ENCODE measurements at places on chromosomes 13 and 19.

- no peak for DNase-seq
These were observed 1634.2 kb downstream of the PCDH9 start for GRCh38 chr13:65595916-65596315.

GRCh38 chr19:40394816-40395210 lies 4.8 kb upstream of the HIPK4 start:
- no peak for DNase-seq

- DNase-seq = peak; percentile 96
These were observed 23.4 kb downstream of the CEACAM21 start for GRCh38 chr19:41599175-41599966.

DNA sequence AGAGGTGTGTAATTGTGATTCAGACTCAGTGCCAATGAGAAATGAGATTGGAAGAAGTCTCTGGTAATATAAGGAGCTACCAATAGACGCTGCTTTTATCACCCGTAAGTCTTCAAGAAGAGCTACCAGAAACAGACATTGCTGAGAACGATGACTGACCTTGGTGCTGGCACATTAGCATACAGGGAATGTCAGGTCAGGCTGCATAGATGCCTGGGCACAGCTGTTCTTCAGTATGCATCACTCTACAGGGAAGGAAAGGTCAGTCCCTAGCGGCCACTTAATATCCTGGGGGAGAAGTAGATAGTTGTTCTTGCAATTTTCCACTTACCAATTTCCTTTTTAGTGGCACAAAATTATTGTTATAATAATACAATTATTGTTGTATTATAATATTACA lies 380.4 kb downstream of the PCDH9 start:
- DNase-seq = peak; percentile 42

DNA sequence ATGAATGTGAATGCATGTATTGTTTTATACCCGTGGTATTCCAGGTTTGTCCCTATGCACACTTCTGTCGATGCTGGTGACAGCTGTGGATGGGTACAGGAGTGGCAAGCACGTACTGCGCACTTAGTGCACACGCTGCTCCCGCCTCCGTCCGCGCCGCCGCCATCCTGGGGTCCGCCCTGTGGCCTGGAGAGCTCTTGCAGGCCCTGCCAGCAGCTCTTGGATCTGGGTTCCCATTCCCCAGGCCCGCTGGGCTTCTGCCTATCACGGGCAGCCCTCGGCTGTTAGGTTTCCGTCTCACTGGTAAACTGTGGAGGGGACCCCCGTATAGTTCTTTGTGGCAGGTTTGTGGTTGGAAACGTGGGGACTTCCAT lies 4.0 kb downstream of the GNA11 start:
- no peak for DNase-seq

- no peak for DNase-seq
These were observed 2.0 kb downstream of the LRCH1 start for GRCh38 chr13:46554951-46555350.

GRCh38 chr19:4369109-4369887 lies 25.9 kb downstream of the MPND start:
- no peak for DNase-seq

DNA sequence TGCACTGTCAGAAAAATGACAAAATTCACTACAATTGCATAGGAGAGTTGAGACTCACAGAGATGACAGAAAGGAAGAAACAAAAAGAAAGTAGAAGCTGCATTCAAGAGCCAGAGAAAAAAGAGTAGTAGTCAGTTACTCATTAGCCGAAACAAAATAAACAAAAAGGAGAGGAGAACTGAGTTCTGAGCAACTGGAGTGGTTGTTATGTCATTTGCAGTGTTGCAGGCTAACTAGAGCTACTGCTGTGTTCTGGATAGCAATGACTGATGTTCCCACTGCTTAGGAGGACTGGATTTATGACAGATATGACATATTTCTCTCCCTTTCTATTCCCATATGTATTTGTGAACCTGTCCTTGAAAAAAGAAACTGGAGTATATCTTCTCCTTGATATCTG lies 482.6 kb downstream of the RFC3 start:
- no peak for DNase-seq

DNA sequence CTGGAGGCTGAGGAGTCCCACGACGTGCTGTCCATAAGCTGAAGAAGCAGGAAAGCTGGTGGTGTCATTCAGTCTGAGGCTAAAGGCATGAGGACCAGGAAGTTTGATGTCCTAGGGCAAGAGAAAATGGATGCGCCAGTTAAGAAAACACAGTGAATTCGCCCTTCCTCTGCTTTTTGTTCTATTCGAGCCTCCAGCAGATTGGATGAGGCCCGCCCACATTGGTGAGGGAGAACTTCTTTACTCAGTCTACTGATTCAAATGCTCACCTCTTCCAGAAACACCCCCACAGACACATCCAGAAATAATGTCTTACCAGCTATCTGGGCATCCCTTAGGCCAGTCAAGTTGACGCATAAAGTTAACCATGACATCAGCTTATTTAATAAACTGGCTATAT lies 7.5 kb upstream of the TTYH1 start:
- DNase-seq = no peak

- no peak for DNase-seq
These were observed 1483.7 kb downstream of the PCDH9 start for GRCh38 chr13:65746406-65746921.

DNA sequence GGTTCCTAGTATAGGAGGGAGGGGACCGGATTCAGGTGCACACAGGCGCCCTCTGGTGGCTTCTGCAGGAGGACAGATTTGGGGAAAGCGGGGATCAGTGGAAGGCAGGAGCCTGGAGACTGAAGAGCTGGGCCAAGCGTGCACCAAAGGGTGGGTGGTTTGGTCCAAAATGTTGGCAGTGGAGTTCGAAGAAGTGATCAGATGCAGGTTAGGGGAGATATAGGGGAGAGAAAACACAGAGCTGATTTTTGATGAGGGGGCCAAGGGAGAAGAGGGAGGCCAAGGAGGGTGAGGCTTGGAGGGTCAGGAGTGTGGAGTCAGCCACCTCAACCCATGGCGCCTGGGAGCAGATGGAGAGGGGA lies 6.8 kb upstream of the CARM1 start:
- DNase-seq = peak; percentile 83

GRCh38 chr13:43537124-43537523 lies 249.6 kb downstream of the ENOX1 start:
- DNase-seq = no peak

DNA sequence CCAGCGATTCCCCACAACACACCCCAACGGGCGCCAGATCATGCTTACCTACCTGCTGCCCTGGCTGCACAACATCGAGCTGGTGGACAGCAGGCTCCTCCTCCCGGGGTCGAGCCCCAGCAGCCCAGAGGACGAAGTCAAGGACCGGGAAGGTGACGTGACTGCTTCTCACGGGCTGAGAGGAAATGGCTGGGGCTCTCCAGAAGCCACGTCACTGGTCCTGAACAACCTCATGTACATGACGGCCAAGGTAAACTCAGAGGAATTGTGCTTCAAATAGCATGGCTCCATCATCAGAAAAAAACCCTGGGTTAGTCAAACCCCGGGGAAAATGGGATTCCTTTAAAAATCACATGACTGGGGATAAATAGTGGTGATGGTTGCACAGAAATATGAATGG lies 106.3 kb downstream of the ZAR1L start:
- no peak for DNase-seq

DNA sequence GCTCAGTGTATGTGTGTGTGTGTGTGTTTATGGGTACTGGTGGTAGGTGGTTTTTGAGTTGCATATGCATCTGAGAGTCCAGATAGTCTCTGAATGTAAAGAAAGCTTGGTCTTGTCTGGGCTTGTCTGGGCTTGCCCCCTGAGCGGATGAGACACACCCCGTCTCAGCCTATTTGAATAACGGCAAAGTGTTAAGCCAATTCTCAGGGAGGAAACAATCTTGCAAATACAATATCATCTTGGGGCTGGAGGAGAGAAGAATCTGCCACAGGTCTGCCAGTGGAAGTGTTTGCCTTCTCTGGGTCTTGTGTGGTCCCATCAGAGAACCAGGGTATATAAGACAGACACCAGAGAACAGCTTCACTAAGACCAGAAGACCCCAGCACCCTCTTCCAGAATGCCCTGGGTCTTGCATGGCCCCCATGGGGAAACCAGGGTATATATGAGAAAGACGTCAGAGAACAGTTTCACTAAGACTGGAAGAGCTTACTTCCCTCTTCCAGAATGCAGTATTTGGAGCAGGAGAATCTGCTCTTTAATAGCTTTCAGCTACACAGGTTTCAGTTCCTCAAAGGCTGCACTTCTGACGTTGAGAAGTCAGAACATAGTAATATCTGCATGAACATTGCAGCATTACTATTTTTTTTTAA lies 13.3 kb downstream of the CD70 start:
- peak; percentile 23 for DNase-seq

- DNase-seq = no peak
These were observed 15.2 kb upstream of the PABPC3 start for GRCh38 chr13:25080773-25081172.

GRCh38 chr13:98189841-98190505 lies 12.9 kb upstream of the RNF113B start:
- peak; percentile 60 for DNase-seq

GRCh38 chr13:36157480-36157879 lies 26.3 kb upstream of the DCLK1 start:
- peak; percentile 59 for DNase-seq

DNA sequence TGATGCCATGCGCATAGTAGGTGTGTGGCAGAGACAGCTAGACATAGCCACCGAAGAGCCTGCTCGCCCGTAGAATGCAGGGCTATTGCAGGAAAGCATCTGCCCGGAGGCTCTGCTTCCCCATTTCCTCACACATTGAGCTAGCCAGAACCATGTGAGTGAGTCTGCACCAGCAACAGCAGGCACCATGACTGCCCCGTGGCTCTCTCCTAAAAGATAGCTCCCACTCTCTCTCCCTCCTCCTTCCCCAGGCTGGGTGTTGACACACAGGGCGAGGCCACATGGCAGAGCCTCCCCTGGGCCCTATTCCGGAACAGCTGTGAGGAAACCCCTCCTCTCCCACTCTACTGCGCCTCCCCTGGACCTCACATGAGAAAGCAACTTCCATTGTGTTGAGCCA lies 52.3 kb upstream of the ATP12A start:
- peak; percentile 1 for DNase-seq

DNA sequence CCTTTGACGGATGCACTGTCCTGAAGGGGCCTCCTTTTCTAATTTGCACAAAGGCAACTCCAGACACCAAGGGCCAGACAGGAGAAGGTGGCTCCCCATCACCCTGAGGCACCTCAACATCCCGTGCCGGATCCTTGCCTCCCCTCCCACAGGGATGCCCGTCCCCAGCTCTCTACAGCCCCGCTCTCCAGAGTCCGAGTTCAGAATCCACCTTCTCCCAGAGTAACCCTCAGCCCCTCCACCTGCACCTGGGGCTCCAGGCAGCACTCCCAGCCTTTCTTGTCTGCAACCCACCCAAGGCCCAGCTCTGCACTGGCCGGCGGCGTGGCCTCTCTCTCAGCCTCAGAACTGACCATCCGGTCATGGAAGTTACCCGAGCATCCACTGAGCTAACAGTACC lies 4.8 kb downstream of the NDUFB7 start:
- DNase-seq = no peak

DNA sequence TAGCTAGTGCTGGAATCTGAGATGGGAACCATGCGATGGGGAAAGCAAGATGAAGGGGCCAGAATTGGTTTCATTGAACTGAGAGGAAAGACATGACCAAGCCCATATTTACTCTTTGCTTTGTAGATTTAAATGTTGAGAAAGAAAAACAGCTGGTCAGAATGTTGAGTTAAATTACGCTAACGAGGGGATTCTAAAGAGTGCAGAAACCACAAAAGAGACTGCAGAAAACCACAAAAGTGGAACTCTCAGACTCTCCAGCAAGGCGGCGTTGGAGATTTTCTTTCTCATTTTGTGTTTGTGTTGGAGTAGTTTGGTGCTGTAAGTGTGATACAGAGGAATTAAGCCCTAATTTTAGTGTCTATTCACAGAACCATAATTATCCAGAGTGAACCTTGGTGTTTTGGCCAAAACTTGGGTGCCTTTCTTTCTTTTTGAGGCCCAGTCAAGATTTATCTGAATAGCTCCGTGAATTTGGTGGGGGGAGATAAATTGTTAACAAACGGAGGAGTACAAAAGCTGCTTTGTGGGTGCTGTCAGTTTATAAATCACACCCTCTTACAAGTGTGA lies 26.3 kb downstream of the SAE1 start:
- no peak for DNase-seq

GRCh38 chr13:40613192-40613818 lies 53.1 kb downstream of the FOXO1 start:
- DNase-seq = no peak

GRCh38 chr19:47826800-47827199 lies 5.1 kb downstream of the CRX start:
- DNase-seq = no peak

- no peak for DNase-seq
These were observed 1147.1 kb upstream of the SPRY2 start for GRCh38 chr13:81488021-81488420.

- peak; percentile 51 for DNase-seq
These were observed 412.5 kb downstream of the DACH1 start for GRCh38 chr13:71454509-71454908.

DNA sequence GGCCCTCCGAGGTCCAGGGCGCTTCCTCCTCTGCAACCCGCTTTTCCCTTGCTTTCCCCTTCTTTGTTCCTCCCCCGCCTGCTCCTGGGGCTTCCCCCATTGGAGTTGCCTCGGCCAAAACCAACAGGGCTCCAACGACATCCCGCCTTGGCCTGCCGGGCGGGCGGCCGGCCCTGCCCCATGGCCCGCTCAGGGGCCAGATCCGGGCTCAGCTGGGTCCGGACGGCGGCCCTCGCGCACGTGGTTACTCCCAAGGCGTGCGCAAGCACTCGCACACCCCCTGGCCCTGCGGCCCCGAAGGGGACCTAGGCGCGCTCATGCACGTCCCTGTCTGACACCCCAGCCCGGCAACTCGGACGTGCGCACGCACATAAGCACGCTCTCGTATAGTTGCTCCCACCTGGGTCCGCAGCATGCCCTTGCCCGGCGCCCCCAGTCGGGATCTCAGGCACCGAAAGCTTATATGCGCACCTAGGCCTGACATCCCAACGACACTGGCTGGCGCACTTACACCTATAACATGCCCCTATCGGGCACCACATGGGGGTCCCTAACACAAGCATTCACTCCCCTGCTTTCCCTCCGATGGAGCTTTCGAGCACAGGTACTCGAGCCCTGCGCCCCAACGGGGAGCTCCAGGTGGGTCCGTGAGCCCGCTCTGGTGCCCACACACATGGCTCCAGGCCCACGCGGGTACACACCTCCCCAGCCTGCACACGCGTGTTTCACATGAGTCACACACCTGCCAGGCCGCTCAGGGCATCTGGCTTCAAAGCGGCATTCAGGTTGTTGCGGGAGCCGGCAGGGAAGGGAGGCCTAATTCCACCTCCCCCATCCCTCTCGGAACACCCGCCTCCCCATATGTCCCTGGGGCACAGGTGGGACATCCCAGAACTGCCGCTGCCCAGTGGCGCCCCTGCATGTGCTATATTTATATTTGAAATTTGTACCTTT lies 15.0 kb downstream of the NFIX start:
- DNase-seq = no peak

DNA sequence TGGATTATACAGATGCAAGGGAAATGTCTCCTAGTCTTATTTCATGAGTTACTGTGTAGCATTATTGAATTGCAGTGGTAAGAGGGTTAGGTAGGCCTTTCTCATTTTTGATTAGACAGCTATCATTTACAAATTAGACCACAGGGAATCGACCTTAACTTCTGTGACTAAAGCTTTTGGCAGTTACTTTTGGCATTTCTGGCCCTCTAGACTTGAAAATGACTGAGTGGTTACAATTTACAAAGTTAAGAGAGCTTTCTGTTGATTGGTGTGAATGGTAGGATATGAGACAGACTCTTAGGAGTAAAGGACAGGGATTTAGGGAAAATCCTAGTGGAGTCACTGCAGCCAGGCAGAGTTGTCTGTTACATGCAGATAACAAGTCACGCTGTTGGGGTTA lies 86.1 kb downstream of the GGACT start:
- no peak for DNase-seq
